ENCODE measurements at places on chromosomes 3 and 15.

DNA sequence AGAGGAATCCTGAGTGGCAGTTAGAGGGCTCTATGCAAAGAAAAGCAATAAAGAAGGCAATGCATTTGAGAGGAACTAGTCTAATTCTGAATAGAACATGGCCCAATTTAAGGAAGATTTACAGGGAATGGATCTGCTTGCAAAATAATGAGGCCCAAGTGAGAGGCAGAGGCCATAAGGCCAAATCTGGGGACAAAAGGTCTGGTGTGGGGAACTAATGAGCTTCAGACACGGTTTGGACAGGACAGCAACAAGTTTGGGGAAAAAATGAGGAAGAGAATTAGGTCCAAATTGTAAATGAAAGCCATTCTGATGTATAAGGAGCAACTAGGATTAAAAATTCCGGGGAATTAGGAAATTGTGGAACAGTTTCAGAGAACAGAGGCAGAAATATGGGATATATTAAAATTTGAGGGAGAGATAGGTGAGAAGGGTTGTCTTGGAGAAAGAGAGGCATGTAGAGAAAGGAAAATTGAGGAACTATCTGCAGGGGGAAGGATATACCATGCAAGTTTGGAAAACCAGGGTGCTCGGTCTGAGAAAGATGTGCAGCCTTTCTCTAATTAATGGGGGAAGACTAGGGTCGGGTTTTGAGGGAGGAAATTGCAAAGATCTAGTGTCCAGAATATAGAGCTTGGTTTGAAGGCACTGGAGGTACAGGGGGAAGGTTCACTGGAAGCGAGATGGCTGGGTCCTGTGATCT is 73.8 kb downstream of the RBPMS2 start:
- DNase-seq, result no peak

GRCh38 chr3:195005251-195005620 is 265.7 kb downstream of the XXYLT1 start:
- DNase-seq, result no peak

- no peak for DNase-seq
These were observed 689.0 kb downstream of the PLOD2 start for GRCh38 chr3:145471976-145472375.

GRCh38 chr3:141129541-141130011 is 78.4 kb downstream of the SPSB4 start:
- no peak for DNase-seq

GRCh38 chr15:100020189-100020588 is 287.0 kb upstream of the LYSMD4 start:
- DNase-seq, result no peak

DNA sequence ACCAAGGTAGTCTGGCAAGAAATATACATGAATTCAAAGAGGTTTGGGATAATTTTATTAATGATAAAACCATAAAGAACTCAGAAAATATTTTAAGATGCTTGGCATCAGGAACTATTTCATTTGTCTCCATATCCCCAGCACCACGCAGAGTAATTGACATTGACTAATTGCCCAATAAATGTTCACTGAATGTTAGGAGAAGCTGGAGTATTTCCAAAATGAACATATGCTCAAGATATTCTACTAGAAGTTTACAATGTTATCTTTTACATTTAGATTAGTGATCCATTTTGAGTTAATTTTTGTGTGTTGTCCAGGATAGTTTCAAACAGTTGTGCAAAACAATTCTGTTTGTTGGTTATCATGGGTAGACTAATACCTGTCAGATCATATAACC is 298.8 kb upstream of the CTDSPL start:
- no peak for DNase-seq
